ENCODE measurements at places on chromosomes 16 and 17. TPM values are rescaled to one million over a fixed set of nuclear protein-coding genes. Genes with fewer than 3 reads are reported as not detected.

TLCD3A gene
- total RNA-seq: 11.1 TPM

DNA sequence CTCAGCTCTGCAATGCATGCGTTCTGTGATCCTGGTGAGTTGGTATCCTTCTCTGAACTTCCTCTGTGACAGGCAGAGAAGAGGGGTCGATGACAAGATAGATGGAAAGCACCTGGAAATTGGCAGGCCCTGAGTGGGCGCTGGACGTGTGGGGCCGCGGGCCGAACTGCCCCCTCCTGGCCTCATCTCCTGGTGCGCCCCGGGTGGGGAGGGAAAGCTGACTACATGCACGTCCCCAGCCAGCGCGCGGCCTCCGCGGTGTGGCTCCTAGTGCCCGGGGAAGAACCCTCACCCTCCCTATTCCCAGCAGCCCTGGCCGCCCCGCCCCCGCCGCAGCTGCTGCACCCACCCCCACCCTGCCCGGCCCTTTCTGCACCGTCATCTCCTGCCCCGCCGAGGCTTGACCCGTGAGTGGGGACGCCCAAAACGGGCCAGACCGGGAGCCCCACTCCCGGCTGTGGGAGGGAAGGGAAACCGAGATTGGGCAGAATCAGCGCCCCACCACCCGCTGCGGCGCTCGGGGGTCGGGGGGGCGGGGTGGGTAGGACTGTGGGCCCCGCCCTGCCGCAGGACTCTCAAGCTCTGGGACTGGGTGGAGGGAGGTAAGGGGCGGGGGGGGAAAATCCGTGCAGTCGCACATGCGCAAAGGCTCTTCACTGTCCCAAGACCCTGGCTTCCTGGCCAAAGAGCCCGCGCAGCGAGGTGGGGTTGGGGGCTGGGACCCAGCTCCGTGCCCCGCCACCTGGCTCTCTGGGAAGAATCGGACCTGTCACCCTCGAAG lies at the start of gene NOL3:
Gene NOL3, plus strand, starts transcription at position 371 of the 781 bp plus-strand sequence.
- peak; percentile 95 for DNase-seq
- no peaks in the 10 kb centered on the region for H3K27me3 ChIP-seq
- H3K4me3 ChIP-seq: peak within 1 kb of the TSS; percentile 43

DNA sequence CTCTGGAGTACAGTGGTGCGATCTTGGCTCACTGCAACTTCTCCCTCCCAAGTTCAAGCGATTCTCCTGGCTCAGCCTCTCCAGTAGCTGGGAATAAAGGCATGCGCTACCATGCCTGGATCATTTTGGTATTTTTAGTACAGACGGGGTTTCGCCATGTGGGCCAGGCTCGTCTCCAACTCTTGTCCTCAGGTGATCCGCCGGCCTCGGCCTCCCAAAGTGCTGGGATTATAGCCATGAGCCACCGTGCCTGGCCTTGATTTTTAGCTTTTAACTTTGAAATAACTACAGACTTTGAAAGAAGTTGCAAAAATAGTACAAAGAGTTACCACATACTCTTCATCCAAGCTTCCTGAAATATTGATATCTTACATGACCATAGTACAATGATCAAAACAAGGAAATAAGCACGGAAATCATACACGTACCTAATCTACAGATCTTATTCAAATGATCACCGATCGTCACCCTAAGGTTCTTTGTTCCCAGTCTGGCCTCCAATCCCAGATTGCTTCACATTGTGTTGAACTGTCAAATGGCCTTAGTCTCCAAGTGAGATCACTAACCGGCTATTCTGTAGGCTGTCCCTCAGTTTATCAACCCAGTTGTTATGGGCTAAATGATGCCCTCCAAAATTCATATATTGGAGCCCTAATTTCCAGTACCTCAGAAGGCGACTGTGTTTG lies 18.4 kb downstream of the NPIPA1 start:
- no peaks in the 10 kb centered on the region for H3K36me3 ChIP-seq
- H3K4me1 ChIP-seq: no peaks in the 10 kb centered on the region
- no peak for DNase-seq
- H3K4me3 ChIP-seq: no peak overlapping the region
- H3K27me3 ChIP-seq: no peaks in the 10 kb centered on the region

DNA sequence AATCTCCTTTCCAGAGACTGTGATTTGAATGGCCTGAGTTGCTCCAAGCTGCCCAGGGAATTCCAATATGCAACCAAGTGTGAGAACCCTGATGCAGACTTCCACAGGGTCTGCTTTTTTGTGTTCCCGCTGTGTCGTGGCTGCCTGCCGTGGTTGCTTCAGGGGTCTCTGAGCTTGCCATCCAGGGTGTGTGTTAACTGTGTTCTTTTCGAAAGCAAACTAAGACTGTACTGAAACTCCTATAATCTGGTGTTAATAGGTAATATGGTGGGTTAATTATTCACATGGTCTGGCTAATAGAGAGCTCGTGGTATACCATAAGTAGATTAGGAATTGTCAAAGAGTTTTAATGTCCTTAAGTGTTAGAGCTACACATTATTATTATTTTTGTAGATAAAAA lies 20.7 kb downstream of the UBN1 start:
- H3K36me3 ChIP-seq: peaks cover 12% of the 10 kb centered on the region
- H3K27ac ChIP-seq: no peak overlapping the region
- no peak overlapping the region for H3K4me3 ChIP-seq
- no peaks in the 10 kb centered on the region for H3K4me1 ChIP-seq

DNA sequence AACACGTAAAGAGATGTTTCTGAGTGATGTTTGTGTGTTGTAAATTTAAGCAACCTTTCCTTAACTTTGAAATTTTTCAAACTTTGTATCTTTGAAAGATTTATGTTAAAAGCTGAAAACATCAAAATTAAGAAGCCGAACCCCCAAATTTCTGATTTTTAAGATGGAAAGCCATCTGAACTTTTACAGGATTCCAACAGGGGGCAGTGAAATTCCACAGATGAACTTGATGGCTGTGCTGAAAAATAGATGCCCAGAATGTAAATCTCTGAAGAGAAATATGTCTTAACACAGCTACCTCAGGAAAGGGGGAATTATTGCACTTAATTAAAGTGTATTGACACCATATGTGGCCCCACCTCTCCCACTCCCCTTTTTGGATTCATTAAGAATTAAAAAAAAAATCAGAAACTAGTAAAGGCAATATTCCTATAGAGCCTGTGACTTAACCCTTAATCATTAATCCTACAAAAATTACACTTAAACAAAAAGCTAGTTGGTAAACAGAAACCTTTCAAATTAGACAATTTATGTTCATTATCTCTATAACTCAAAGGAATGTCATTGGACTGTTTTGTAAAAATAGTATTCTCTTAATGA lies 597.9 kb downstream of the KCNJ2 start:
- no peaks in the 10 kb centered on the region for H3K36me3 ChIP-seq
- H3K4me1 ChIP-seq: no peaks in the 10 kb centered on the region
- no peak overlapping the region for H3K4me3 ChIP-seq
- no peak overlapping the region for H3K27ac ChIP-seq
- no peaks in the 10 kb centered on the region for H3K27me3 ChIP-seq

DNA sequence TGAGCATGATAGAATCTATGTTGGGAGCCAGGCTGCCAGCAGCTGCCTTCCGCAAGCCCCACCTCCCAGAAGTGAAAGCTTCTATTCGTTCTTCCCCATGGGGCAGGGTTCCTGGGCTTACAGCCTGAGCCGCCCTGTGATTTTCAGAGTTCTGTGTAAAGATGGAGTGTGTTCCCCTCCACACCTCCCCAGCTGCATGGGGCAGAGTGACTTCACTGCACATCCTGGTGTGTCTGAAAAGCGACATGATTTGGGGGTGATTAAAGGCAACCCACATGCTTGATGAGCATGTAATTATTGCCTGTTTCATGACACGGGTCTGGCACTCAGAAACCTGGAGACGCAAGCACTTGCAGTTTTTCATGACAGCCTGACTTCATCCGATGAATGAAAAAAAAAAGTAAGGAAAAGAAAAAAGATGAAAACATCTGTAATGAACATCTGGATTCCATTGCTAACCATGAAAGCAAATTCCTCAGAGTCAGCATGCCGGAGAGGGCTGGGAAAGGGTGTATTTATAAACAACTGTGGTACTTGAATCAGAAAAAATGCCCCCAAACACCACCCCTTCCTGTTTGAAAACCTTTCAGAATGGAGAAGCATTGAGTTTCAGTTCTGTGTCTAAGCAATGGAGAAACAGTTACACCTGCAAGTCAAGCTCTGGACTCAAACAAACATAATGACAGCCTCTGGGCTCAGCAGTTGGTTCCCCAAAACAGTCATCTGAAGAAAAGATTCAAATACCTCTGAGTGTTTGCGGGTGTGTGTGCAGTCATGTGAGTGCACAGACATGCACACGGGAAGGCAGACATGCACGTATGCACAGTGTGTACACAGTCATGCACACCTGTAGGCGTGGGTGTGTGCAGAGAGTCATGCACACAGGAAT lies 266.0 kb downstream of the ENGASE start:
- no peak overlapping the region for H3K27ac ChIP-seq
- no peaks in the 10 kb centered on the region for H3K36me3 ChIP-seq
- no peaks in the 10 kb centered on the region for H3K4me1 ChIP-seq
- H3K27me3 ChIP-seq: no peaks in the 10 kb centered on the region

GRCh38 chr17:29061036-29061435 lies 18.1 kb downstream of the PIPOX start:
- no peaks in the 10 kb centered on the region for H3K27me3 ChIP-seq
- H3K36me3 ChIP-seq: no peaks in the 10 kb centered on the region
- DNase-seq: no peak
- no peak overlapping the region for H3K27ac ChIP-seq
- no peak overlapping the region for H3K4me3 ChIP-seq
